ENCODE measurements at places on chromosomes 5 and 9.

DNA sequence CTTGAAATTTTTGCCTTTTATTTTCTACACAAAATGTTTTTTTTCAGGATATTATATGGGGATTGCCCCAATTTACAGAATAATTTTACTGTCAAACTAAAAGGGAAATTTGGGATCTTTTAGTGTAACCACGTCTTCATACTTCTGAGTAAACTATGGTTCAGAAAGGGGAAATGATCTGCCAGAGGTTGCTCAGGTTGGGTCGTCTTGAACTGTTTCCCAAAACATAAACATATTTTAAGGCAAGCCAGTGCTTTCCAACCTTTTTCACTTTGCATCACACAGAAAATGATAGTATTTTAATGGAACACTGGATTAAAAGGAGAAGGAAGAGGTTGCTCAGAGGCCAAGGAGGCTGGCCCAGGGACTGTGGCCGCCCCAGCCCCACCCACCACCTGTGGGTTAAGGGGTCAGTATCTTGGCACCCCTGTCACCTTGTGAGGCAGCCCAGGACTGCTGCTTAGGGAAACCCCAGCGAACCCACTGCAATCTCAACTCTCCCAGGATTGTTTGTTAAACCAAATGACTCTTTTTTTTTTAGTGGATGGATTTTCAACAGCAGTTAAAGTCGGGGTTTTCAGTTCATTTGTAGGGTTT, 142.7 kb upstream of the DHFR start:
- DNase-seq: no peak

GRCh38 chr9:128701227-128701854, 962 bp upstream of the PKN3 start:
- no peak for DNase-seq

DNA sequence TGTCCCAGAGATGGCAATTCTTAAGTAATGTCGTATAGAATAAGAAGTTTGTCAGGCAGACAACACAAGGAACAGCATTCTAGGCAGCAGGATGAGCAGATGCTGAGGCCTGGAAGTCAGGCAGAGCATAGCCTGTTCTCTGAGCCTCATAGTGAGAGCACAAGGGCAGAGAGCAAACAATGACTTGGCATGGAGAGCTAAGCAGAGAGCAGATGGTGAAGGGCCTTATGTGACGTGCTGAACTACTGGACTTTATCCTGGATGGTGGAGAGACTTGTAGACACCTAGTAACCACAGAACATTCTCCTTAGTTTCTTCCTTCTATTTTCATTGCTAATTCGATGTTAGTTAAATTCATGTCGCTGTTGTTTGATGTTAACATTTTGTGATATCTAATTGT, 60.1 kb downstream of the KCTD16 start:
- no peak for DNase-seq

DNA sequence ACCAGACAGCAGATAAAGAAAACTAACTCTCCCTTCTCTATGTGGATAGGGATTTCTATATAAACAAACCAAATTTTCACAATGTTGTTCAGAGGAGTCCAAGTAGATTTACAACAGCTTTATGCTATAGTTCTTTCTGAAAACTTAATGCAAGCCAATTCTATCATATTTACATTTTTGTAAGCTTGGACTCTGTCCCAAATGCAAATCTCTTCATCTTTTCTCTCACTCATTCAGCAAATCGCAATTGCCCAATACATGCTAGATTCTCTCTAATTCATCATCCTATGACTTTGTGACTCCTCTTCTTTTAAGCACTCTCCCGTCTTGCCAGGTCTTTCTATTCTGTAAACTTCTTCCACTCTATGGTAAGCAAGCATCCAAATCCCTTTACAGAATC, 39.1 kb upstream of the UGT3A2 start:
- DNase-seq: no peak

- DNase-seq: no peak
These were observed 43.8 kb upstream of the SUSD1 start for GRCh38 chr9:112218908-112219307.

GRCh38 chr5:90696153-90696552, 137.6 kb downstream of the ADGRV1 start:
- no peak for DNase-seq

DNA sequence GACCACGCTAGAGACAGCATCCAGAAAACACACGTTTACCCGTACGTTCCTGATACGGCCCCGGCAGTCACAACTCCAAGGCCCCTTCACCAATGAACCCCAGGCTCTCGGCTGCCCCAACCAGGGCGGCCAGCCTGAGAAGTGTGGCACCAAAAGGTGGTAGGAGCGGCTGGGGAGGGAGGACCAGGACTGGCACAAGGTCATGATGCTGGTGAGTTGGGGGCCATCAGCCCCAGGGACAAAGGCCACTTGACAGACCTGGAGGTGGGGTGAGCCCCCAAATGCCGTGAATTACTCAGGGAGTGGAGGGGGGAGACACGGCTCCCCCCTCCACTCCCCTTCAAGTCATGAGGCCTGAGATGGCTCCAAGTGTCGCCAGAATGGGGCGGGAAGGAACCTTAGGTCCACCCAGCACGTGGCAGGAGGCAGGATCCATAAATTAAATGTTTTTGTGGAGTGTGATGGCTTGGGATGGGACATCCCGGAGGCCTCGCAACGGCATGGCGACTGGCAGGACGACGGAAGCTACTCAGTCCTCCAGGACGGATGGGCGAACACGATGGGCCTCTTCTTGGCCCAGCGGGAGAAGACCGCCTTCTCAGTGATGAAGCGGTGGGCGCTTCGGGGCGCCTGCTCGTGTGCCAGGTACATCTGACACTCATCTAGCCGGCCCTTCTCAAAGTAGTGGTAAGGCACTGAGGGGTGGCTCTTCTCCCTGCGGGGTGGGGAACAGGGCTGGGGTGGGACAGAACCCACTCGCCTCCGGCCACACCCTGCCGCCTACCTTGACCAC, 8.7 kb upstream of the ST6GALNAC6 start:
- no peak for DNase-seq

DNA sequence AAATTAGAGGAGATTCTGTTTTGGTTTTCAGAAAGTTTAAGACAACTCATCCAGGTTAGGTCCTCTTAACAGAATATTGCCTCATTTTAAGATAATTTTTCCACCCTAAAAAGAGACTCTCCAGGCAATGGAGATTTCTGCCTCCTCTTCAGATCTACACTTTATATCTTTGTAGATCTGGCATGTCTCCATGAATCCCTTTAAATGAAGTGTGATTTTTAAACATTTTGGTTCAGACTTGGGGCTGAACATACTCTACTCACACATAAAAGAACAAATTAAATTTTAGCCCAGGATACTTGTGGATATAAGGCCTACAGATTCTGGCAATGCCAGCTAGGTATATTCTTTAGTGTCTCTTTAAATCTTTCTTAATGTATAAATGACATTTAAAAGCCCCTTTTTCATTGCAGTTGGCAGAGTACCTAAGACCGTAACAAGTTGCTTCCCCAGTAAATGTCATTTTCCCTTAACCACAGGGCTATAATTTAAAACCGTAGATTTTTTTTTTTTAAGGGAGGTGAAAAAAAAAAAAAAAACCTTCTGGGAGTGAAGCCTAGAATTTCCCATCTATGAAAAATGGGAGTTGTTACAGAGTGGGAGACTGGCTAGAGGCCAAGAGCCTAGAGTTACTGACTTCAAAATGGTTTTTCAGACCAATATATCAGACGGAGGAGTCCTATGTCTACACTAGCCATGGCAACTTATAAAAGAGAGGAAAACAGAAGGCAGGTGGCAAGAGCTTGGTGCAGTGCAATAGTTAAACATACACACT, 207.8 kb upstream of the TARS1 start:
- DNase-seq: no peak

GRCh38 chr9:114238891-114239875, 83.7 kb upstream of the ORM1 start:
- DNase-seq: no peak

- DNase-seq: no peak
These were observed 30.6 kb downstream of the ITGA1 start for GRCh38 chr5:52818360-52818759.

DNA sequence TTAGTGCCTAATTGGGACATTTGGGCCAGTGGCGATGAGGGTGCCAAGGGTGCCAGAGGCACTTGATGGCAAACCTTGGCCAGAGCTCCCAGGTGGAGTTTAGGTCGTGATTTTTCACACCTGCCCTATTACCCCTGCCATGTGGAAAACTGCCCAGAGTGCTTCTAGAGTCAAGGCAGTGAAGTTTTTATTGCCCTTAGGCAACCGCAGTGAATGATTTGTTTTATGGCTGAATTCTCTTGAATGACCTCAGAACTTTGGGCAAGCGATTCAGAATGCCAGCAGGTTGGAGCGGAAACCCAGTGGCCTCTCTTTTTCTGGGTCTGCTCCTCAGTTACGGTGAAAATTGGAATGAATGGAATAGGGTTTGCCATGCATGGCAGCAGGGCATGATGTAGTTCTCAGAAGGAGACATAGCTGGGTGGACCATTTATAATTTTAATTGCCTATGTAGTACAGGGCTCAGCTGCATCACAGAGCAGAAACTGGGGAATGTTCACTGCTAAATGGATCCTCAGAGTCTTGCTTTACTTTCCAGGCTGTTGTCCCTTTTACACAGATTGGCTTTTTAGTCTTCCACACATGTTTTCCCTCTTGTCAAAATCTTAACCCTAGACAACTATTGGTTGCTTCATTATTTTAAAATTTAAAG, 820.0 kb upstream of the SEMA6A start:
- no peak for DNase-seq

All from activated T-helper 1 cell treated with anti-CD3 and anti-CD28 coated beads, Interleukin-2, amount 50 U/mL, for 16 hours (primary cell).